ENCODE measurements at places on chromosomes 3 and 15.

- no peak for DNase-seq
Measured at GRCh38 chr15:74240897-74241614, 4.9 kb downstream of the CCDC33 start.

- no peak for DNase-seq
Measured at GRCh38 chr3:112134335-112135124, 1.5 kb upstream of the GCSAM start.

DNA sequence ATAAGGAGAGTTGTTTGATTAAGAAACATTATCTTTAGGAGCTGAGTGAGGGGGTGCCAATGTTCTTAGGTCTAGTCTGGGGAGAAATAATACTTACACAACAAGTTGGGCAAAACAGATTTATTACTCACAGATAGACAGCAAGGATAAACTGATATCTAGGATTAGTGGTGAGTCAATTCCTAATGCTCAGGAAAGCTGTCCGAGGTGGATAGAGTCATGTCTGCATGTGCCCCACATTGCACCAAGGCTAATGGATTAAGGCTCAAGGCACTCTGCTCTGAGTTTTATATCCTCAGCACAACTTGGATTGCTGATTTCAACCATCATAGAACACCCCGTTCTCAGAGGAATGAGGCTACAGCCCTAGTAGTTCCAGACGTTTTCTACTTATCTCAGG, 1042.3 kb downstream of the OTOL1 start:
- DNase-seq = no peak

- no peak for DNase-seq
Measured at GRCh38 chr3:16122661-16123060, 51.8 kb upstream of the GALNT15 start.

DNA sequence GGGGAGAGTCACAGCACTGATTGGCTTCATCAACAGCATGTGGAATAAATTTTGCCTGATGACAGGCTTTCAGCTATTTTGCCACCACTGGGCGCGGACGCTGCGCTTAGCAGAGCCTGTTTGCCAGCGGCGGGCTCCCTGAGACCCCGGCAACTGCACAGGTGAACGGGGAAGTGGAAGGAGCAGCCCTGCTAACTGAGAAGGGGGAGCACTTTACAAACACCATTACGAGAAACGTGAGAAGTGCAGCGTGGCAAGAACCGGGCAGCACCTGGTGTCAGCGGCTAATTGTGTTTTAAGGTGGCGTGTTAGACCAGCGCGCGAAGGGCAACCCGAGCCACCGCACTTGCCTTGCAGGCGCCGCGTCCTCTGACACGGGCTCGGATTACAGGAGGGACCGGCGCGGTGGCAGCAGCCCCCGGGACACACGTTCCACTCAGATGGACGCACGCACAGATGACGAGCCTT, 307.8 kb upstream of the ARRDC4 start:
- no peak for DNase-seq

- DNase-seq = no peak
Measured at GRCh38 chr15:25862472-25863110, 536 bp downstream of the ATP10A start.

- no peak for DNase-seq
Measured at GRCh38 chr3:194797555-194798250, 112.0 kb downstream of the FAM43A start.

GRCh38 chr3:194031867-194032635, 103.9 kb upstream of the HES1 start:
- no peak for DNase-seq

GRCh38 chr3:35537265-35537664, 102.1 kb upstream of the ARPP21 start:
- DNase-seq = no peak

- no peak for DNase-seq
Measured at GRCh38 chr3:112364291-112364690, 31.3 kb downstream of the CD200 start.

GRCh38 chr3:11128682-11129632, 25.3 kb upstream of the HRH1 start:
- no peak for DNase-seq

- no peak for DNase-seq
Measured at GRCh38 chr3:61875976-61876671, 314.8 kb downstream of the PTPRG start.

DNA sequence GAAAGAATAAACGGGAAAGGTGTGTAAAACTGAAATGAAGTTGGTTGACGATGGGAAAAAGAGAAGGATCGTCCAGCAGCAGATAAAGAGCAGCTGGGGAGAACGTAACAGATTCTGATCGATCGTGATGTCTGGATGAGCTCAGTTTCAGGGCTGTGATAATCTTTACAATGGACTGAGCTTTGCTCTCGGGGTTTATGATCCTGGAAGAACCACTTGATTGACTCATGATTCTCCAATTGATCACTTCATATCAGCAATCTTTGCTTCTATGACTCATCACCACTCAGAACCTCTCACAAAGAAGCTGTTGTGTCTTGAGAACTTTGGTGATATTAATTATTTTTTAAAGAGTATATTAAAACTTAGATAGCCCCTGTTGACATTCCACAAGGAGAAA, 690.7 kb downstream of the TUSC7 start:
- no peak for DNase-seq

DNA sequence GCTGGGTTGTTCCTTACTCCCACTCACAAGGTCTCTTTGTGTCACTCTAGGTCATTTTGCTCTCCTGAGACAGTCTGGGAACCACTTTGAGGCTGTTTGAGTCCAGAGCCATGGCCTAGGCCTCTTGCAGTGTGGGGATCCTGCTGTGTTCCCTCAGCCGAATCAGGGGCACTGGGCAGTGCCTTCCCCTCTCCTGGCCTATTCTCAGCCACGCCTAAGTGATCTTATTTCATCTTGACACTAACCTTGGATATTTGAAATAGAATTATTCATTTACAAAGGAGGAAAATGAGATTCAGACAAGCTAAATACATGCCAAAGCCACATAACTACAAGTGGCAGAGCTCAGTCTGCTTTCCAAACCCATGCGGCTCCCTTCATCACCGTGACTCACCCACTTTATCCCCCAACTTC, 557.2 kb upstream of the TBL1XR1 start:
- no peak for DNase-seq

DNA sequence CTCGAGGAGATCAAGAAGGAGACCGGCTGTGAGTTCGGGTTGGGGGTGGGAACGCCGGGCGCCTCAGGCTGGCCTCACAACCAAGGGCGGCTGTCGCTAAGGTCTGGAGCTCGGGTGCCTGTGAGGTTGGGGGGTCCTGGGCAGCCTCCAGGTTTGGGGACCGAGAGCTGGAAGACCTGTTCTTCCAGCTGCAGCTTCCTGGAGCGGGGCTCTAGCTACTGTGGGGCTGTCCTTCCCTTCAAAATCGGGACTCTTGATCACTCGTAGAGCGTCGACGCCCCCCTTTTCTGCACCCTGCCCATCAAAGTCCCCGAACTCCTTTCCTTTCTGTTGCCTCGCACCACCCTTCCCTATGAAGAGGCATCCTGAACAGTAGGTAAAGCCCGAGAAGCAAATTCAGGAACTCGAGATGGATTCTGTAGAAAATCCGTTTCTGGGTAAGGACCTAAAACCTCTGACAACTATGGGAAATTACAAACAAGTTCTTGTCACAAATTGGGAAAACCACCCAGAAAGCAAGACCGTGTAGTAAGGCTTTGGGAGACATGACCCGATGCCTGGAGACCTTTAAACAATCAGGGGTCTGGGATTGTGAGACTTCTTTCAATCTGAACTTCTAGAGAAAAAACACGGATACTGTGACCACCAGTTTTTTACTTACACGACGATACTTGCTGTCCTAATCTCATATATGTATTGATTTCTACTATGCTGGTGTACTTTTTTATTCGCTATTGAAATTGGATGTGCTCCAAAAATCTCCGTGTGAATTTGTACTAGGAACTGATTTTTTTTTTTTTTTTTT, 556 bp downstream of the CHP1 start:
- no peak for DNase-seq

DNA sequence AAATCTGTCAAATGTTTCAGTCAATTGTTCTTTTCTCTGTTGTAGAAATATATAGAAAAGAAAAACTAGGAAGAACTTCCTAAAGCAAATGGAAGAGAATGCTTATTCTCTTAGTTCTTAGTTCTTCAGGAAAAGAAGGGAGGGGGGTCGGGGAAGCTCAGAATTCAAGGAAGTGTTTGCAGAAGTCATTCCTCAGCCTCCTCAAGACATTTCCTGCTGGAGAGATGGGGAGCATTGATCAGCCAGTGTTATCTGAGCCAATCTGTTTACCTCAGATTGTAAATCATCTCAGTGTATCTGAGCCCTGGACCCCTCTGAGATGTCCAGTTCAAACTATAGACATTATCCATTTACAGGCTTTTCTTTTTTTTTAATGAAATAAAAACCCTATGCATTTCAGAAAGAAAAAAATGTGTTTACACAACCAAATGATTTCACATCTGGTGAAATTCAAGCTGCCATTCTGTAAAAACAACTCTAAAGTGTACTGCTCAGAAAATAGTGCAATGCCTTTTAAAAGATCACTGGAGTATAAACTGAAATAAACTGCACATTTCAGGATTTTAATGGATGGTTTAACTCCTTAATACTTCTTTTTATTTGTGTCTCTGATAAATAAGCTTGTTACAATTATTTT, 460.7 kb downstream of the ROBO1 start:
- DNase-seq = no peak

DNA sequence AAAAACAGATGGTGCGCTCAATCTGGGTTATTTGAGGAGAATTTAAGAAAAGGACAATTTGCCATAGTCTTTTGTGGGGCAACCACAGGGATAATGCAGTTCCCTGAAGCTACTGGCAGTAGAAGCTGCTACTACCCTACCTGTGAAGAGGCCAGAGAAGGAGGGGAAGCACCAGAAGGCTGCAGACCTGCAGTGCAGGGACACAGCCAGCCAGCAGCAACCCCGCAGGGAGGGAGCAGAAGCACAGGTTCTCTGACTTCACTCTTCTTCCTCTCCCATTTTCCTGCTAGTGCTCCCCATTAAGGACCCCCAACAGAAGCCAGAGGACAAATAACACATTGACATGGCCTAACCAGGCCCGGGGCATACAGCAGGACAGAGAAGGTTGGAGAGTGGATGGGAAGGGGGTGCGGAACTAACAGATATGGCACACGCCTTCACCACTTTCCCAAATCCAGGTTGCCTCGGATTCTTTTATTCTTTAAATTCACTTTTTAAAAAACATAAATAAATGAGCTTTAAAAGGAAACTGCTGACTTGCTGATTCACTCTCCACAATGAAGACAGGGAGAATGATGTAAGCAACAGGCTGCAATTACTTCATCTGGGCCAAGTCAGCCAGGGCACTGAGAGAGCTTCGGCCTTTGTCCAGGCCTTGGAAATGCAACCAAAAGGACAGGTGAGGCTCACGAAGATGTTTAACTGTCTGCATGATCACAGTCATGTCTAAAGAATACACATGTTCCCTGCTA, 30.1 kb downstream of the POPDC2 start:
- no peak for DNase-seq

- DNase-seq = no peak
Measured at GRCh38 chr3:120567370-120568201, 28.6 kb upstream of the NDUFB4 start.

- DNase-seq = no peak
Measured at GRCh38 chr3:140004271-140004670, 69.3 kb downstream of the CLSTN2 start.

- DNase-seq = no peak
Measured at GRCh38 chr3:168914662-168915061, 748.9 kb downstream of the MECOM start.

DNA sequence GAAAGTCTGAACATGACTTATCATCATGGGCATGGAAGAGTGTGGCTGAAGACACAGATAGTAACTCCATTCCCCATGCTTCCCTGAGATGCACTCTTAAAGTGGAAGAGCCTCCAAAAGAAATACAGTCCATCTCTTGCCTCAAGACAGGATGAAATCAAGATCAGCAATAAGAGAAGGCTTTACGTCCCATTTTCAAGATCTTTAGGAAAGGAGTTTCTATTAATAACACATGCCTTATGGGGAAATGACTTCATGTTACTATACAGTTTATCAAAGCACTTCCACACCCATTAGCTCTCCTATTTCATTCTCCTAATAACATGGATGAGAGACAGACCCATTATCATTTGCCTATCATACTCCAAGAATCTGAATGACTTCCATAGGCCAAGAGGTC, 6.1 kb upstream of the KBTBD12 start:
- DNase-seq = no peak

DNA sequence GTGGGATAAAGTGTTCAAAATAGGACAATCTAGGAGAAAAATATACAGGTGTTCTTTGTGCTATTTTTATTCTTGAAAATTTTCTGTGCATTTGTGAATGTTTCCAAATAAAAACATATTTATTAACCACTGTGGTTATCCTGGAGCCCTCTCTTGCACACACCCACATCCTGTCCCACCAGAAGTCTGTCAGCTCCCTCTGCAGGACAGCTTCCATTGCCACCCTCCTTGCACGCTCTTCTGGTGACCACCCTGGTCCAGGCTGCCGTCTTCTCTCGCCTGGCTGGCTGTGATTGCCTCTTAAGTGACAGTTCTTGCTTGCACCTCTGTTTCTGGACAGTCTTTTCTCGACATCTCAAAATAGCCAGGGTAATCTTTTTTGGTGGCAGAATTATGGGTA, 394.0 kb downstream of the LRTM1 start:
- no peak for DNase-seq

GRCh38 chr3:66181764-66182163, 39.0 kb upstream of the SLC25A26 start:
- no peak for DNase-seq

GRCh38 chr15:92025706-92026270, 172.3 kb downstream of the SLCO3A1 start:
- no peak for DNase-seq

GRCh38 chr15:62874959-62875625, 167.5 kb upstream of the TPM1 start:
- no peak for DNase-seq

DNA sequence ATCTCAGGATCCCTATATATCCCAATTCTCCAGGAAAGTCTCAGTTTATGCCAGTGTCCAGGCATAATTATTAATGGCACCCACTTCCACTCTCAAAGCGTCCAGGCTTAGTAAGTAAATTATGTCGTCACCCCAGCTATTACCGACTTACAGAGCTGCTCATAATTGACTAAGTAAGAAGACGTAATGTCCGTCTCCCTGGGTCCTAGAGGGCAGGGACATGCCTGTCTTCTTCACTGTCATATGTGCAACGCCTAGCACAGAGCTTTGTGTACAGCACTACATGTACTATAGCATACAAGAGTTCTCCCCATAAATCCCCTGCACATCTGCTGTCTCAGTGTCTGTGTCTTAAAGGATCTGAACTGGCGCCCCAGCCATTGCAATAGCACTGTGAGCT, 23.9 kb upstream of the HRH1 start:
- no peak for DNase-seq

GRCh38 chr3:73332558-73332957, 271.1 kb downstream of the EBLN2 start:
- DNase-seq = no peak

All from GM18507 (cell line).